ENCODE measurements at places on chromosomes 16 and 17.

DNA sequence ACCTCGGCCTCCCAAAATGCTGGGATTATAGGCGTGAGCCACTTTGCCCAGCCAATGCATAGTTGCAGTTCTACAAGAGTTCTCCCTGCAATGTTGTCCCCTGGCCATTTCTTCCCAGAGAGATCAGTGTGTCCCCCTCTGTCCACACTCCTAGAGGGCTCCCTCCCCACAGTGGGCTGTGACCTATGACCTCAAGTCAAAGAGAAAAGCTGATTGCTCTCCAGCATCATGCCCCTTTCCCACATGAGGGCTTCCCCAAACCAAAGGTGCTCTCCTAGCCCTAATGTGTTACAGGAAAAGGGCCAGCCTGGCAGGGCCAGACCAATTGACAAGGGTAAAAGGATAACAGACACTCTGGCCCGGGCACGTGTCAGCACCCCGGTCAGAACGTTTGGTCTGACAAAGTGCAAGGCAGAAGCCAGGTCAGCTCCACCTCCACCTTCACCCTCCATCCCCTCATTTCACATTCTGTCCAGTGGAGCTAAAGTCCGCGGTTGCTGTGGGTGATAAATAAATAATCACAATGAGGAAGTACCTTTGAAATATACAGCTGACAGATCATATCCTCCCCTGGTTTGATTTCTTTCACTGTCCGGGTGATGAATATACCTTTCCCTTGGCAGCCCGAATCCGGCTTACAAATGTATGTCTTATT, 17.8 kb downstream of the TTLL6 start:
- DNase-seq = no peak

DNA sequence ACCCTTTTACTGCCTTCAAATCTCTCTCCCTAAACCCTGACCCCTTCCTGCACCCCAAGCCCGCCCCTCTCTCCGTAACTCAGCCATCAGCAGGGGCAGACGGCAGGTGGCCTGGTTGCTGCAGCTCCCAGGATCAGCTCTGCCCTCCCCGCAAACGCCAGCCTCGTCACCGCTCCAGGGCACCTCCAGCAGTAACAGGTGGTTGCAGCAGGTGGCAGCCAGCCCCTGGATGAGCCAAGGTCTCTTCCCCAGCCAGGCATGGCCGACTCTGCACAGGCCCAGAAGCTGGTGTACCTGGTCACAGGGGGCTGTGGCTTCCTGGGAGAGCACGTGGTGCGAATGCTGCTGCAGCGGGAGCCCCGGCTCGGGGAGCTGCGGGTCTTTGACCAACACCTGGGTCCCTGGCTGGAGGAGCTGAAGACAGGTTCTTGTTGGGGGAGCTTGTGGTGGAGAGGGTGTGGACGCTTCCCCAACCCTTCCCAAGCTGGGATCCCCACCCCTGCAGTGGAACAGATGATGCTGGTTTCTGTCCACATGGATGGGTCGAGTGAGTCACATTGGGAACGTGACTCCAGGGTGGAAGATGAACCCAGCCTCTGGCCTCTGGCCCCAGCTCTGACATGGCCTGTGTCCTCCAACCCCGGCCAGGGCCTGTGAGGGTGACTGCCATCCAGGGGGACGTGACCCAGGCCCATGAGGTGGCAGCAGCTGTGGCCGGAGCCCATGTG, 558 bp downstream of the HSD3B7 start:
- peak; percentile 64 for DNase-seq

- no peak for DNase-seq
Observed at GRCh38 chr17:13503526-13503925, 98.2 kb downstream of the HS3ST3A1 start.

DNA sequence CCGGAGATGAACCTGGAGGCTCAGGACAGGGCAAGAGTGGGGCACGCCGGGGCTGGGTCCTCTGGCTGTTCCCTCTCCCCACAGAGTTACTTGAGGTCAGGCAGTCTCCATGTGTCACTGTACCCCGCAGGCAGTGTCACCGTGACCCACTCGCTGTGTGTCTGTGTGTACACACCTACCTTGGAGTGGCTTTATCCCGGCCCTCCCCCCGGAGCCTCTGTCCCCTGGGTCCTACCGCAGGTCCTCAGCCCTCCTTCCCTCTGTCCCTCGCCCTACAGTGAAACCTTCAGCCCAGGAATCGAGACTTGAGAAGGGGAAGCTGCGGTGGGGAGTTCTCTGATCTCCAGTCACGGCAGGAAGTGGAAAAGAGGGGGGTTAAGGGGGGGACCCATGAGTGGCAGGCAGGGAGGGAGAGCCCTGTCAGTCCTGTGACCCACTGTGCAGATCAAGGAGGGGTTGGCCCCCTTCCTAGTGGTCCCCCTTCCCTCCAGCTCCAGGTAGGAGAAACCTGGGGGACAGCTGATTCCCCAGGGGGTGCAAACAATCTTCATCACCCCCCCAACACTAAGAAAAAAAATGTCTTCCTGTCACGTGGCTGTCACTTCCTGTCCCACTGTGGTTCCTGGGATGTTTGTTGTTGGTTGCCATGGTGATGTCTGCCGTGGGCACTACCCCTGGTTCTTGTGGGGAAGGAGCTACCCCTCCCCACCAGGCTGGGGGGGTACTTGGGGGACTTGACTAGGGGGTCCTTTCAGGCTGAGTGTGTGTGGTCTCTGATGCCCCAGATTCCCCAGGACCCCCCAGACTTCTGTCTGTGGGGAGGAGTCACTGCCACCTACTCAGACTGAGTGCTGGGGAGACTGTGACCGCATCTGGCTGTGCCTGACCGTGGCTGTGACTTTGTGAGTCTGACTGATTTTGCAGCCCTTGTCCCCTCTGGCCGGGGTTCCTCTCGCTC, 13.7 kb downstream of the RARA start:
- DNase-seq = no peak

- DNase-seq = no peak
Observed at GRCh38 chr16:4124535-4125294, 8.5 kb upstream of the ADCY9 start.

Measured in trophoblast cell (in vitro differentiated cells and primary cell).